Muscle of back (tissue), 13 donors: ENCODE measurements at places on chromosomes 1 and 21. TPM values are rescaled to one million over a fixed set of nuclear protein-coding genes. Genes with fewer than 3 reads are reported as not detected.
A peak's percentile ranks its signal among the peaks of the same experiment; 100 is the strongest.

Gene ADCY10
- polyA plus RNA-seq: 0.15 TPM

Gene KIAA0319L
- polyA plus RNA-seq: 42.6 TPM

Gene HTR6
- not detected for polyA plus RNA-seq

Gene HORMAD1
- polyA plus RNA-seq: 0.39 TPM

Gene OR2W3
- polyA plus RNA-seq: 1.6 TPM

Gene S1PR1
- polyA plus RNA-seq: 13.8 TPM

Gene TRIM67
- polyA plus RNA-seq: 0.05 TPM

DNA sequence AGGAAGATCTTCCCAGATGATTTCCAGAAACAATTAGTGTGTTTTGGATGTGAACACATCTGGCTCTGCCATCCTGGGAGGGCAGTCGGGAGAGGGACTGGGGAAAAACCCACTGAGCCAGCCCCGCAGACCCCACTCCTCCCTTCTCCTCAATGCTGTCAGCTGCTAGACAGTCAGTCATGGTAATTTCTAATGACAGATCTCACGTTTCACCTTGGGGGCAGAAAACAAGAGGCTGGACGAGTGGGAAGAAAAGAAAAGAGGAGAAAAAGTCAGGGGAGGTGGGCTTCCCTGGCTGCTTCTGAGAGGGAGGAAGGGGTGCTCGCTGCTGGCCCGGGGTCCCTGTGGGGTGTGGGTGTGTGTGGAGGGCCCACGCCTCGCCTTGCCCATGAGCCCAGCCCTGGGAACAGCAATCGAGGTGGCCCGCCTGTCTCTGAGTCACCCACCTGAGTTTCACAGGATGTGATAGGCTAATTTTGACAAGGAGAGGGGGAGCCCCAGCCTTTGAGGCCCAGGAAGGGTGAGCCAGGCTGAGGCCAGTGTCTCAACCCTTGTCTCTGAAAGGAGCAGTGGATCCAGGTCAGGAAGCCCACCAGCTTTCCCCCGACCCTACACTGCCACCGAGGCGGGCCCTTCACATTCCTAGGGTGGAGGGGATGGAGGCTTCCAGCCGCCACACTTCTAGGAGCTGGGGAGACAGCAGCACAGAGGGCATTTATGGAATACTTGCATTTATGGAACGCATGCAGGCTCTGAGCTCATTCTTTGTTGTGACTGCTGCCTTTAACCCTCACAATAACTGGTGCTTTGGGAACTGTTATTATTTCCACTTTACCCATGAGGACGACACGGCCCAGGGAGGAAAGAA lies 49.1 kb upstream of the IFNLR1 start:
- no peak for DNase-seq

- DNase-seq: no peak
These were observed 38.0 kb downstream of the KCTD3 start for GRCh38 chr1:215605011-215605621.

- no peak for DNase-seq
These were observed 54.9 kb downstream of the MORN1 start for GRCh38 chr1:2336499-2336898.

DNA sequence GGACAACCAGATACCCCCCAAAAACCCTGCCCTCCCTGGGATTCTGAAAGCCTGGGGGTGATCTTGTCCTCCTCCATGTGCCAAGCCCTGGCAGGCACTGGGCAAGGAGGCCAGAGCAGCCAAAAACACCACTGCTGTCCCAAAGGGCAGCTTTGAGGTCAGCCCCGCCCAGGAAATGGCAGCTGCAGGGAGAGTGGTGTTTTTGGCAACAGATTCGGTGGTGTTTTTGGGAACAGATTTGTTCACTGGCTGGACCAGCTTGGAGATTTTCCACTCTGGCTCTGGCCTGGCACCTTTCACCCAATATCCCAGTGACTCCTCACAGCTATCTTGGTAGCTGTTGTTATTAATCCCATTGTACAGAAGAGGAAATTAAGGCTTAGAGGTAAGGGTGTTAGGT lies 34.7 kb downstream of the LRP8 start:
- no peak for DNase-seq

GRCh38 chr1:234969581-234970400 lies 158.8 kb downstream of the TOMM20 start:
- peak; percentile 85 for DNase-seq

GRCh38 chr1:235073331-235073967 lies 55.2 kb downstream of the TOMM20 start:
- DNase-seq: no peak

DNA sequence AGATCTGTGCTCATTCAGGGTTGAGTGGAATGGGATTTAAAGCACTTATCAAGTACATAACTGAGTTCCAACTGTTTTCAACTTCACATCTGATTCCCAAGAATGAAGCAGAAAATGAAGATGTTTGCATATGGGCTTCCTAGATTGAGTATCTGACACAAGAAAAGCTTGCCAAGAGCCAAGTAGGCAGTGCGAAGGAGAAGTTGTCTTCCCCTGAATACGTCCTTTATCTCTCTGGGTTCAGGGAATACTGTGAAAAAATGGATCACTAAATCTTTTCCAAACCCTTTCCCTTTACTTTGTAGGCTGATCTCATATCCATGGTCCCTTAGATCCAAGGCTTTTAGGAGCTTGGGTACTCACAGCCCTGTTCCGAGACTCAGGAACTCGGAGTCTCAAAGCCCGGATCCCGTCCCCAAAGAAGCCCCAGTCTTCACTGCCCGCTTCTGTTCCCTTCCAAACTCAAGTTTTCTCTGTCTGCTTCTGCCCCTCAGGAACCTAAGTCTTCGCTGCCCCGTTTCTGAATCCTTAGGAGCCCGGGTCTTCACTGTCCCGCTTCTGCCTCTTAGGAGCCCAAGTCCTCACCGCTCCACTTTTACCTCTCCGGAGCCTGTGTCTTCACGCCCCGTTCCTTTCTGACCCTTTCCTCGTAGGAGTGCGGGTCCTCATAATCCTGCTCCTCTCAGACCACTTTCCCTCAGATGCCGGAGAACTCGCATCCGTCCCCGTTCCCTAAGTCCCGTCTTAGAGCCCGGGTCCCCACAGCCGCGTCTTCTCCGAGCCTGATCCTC lies 616 bp downstream of the TAF12 start:
- DNase-seq: no peak

- no peak for DNase-seq
These were observed 60.0 kb downstream of the INTS7 start for GRCh38 chr1:211975152-211975941.
